ENCODE measurements at places on chromosomes 12 and 14.

GRCh38 chr12:47277972-47278448, 198.3 kb upstream of the AMIGO2 start:
- DNase-seq: no peak

DNA sequence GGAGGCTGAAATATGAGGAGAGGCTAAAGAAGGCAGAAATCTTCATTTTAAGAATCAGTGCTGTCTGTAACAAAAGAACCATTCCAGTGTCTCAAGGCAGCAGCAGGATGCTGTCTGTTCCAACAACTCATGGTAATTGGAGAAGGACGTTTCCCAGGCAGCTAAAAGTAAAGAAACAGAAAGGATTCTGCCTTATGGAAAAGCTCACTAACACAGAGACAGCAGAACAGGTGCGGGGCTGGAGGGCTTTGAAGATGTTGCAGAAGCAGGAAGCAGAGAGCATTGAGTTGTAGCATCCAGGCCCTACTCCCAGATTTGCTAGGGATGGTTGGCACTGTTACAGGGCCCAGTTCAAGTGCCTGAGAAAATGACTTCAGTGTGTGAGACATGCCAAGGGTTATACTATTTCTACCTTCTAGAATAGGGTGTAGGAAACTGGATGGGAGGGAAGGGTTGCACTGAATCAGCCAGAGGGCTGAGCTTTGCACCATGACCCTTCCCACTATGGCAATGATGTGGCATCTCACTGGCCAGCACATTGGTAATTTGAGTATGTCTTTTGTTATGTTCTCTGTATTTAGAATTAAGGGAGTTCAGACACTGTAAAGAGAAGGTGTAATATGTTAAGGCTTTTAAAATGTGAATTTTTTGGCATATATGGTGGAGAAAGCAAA, 160.0 kb upstream of the FBXO33 start:
- DNase-seq: no peak

DNA sequence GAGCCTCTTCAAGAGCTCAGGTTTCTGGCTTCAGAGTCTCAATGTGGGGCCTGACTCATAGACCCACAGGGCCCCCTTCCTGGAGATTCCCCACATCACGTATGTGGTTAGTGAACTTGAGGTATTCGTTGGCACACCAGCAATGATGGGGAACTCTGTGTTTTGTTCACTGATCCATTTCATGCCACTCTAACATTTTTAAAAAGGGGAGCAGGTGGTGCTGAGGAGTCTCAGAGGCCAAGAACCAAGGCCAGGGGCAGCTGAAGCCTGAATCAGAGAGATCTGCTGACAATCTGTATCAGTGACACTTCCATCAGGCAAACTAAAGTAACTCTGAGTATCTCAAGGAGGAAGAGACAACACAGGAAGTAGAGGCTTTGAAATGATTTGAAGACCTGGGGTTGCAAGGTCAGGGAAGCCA, 323.4 kb downstream of the VRK1 start:
- no peak for DNase-seq

GRCh38 chr14:67285876-67286452, 44.7 kb downstream of the PALS1 start:
- peak; percentile 27 for DNase-seq

DNA sequence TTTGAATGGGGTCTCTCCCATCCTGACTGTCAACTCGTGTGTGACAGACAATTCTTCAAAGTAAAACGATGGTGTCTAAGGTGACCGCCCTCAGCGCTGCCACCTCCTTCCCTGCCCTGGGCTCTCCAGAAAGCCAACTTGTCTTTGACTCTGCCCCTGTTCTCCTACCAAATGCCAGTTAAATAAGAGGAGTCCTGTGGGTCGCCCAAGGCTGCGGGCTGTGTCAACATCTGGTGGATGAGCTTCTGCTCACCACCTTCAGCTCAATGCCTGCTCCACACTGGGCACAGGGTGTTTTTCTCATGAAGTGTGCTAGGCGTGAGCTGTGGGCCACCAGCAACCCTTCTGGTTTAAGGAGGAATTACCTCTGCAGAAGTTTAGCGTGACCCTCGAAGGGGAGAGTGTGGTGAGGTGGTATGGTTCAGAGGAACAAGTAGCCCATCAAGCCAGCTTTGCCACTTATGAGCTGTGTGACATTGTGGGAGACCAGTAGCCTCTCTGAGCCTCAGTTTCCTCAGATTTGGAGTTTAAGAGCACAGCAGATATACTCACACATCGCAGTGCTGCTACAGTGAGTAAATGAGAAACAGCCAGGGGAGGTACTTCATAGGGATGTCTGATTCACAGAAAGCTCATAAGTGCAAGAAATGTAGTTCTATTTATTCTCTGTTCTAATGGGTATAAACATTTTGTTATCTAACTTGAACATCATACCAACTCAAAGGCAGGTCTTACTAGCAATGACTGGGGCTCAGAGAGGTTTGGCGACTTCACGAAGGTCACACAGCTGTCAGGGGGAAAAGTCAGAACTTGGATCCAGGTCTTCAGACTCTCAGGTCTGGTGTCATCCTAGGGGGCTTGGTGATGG, 12.1 kb downstream of the SERPINA1 start:
- DNase-seq: no peak

- no peak for DNase-seq
These were observed 94.3 kb downstream of the PPP2R5E start for GRCh38 chr14:63448841-63449240.

GRCh38 chr12:1907652-1908611, 10.5 kb downstream of the CACNA2D4 start:
- peak; percentile 42 for DNase-seq

DNA sequence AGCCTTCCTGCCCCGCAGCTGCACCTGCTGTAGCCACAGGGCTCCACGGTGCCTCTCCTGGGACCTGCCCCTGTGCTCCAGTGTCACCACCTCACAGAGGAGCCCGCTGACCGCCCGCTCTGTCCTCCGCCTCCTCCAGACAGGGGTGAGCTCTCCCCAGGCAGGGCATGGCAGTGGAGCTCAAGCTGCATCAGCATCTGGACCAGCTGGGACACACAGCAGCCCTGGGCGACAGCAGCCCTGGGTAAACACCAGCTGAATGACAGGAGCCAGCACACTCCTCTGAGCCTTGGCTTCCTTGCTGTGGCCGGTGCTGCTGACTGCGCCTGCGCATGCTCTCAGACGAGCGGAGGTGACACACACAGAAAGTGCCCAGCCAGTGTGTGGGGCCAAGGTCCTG, 22.0 kb downstream of the CHGA start:
- no peak for DNase-seq

GRCh38 chr12:132141976-132142678, 2.0 kb downstream of the DDX51 start:
- peak; percentile 13 for DNase-seq

GRCh38 chr14:102733326-102733725, 43.9 kb upstream of the TRAF3 start:
- DNase-seq: no peak

GRCh38 chr14:54191846-54192245, 205.0 kb upstream of the CDKN3 start:
- DNase-seq: no peak

DNA sequence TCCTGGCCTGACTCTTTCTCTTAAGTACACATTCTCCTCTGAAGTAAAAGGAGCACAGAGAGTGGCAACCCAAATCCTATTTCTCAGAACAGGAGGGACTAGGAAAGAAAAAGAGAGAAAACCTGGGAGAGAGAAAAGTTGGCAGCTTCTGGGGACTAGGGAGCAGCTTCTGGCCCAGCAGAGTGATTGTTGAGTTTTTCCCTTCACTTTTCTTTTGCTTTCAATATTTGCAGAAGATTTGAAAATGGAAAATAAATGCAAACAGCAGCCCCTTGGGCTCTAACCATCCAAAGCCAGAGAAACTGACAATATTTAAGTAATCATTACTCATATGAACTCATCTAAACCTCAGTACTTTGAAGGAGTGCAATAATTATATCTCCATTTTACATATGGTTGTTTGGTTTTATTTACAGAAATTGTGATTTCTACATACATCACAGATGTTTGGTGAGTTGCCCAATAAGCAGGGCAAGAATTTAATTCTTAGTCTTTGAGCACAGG, 28.8 kb upstream of the IGF1 start:
- DNase-seq: no peak

DNA sequence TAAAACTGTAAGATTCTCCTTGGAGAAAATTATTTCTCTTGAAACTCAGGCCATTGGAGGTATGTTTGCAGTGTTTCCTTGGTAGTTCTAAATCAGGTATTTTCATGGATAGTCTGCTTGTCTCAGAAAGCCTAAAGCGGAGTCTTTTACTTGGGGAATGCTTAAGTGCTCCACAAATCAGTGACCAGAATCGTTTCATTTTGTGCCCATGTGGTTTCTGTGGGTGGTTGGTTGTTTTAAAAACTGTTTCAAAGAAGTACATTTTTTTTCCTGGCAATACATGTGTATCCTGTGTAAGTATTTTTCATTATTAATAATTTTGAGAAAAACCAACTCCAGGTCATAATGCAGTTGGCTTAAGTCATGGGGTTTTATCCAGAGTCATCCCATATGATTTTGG, 33.6 kb downstream of the CCDC91 start:
- no peak for DNase-seq

DNA sequence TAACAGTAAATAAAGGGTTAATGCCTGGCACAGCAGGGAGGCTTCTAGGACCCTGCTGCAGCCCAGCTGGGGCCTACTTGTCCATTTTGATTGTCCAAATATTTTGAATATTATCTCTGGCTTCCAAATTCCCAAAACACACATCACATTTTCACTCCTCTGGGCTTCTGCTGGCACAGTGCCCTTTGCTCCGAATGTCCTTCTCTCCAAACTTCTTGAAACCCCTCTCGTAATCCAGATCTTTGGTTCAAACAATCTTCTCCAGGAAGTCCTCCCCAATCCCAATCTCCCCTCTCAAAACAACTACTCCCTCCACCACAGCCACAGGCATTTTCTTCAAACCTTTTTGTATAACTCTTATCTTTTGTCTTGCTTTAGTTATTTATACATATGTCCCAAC, 225.6 kb downstream of the PPM1H start:
- DNase-seq: no peak

- no peak for DNase-seq
These were observed 19.4 kb downstream of the KTN1 start for GRCh38 chr14:55599250-55599879.

GRCh38 chr14:100542619-100543205, 44.5 kb downstream of the BEGAIN start:
- no peak for DNase-seq

DNA sequence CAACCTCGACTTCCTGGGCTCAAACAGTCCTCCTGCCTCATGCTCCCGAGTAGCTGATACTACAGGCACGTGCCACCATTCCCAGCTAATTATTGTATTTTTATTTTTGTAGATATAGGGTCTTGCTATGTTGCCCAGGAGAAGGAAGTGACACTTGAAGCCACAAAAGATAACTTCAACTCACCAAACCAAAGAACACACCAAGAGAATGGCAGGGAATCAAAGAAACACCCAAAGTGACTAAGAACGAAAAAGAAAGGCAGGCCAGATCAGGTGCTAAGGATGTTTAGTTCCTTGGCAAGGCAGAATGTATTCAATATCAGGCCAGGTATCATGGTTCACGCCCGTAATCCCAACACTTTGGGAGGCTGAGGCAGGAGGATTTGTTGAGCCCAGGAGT, 10.1 kb upstream of the TPCN1 start:
- DNase-seq: no peak

DNA sequence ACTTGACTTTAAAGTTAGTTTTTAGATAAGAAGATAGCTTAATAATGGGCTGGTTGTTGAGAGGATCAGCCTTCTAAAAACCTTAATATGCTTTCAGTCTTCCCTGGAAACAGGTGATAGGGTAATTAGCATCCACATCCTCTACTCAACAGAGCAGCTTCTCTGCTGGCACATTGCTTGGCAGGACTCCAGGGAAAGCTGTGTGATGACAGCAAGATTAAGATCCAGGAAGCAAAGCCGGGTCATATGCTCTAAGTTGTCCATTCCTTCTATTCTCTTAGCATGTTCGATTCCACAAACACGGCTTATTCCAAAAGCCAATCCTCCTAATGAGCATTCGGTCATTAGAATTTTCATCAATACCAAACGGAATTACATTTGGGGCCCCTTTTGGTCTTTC, 87.0 kb downstream of the HMGA2 start:
- peak; percentile 76 for DNase-seq

- DNase-seq: no peak
These were observed 11.4 kb downstream of the RIOX1 start for GRCh38 chr14:73502017-73502619.

GRCh38 chr14:99879401-99880295, 86.4 kb downstream of the EML1 start:
- DNase-seq: peak; percentile 56

GRCh38 chr12:46159309-46159901, 109.4 kb downstream of the SLC38A1 start:
- DNase-seq: no peak

GRCh38 chr12:49811136-49811535, 17.1 kb downstream of the NCKAP5L start:
- DNase-seq: peak; percentile 37

DNA sequence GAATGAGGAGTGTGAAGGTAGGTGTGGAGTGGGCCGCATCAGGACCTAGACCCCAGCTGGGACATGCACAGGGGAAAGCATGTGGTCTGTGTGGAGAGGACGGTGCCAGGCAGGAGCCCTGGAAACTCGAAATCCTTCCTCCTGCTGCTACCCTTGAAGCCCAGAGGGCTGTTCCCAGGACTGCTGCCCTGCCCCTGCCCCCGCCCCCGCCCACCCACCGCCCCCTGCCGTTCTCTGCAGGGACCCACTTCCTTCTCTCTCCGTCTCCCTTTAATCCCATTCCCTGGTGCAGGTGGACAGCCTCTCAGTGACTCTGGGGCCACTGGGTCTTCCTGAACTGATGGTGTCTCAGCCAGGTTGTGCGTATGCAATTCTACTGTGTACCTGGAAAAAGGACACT, 8.0 kb downstream of the ITFG2 start:
- no peak for DNase-seq
